Esophagus muscularis mucosa (tissue), 4 donors: ENCODE measurements at places on chromosomes 3 and 15. TPM values are rescaled to one million over a fixed set of nuclear protein-coding genes. Genes with fewer than 3 reads are reported as not detected.

POLQ gene
- total RNA-seq, result 0.13 TPM

CPN2 gene
- not detected for total RNA-seq

GRCh38 chr15:35362195-35362829 is 183.7 kb downstream of the DPH6 start:
- no peaks in the 10 kb centered on the region for H3K36me3 ChIP-seq
- H3K27me3 ChIP-seq, result no peaks in the 10 kb centered on the region
- DNase-seq, result no peak
- no peak overlapping the region for H3K27ac ChIP-seq

- H3K4me1 ChIP-seq, result peaks cover 24% of the 10 kb centered on the region
- no peaks in the 10 kb centered on the region for H3K36me3 ChIP-seq
- peak; percentile 72 for DNase-seq
- no peak overlapping the region for H3K27ac ChIP-seq
- no peak overlapping the region for H3K4me3 ChIP-seq
Observed at GRCh38 chr3:172592898-172593669, 69.9 kb upstream of the TNFSF10 start.

DNA sequence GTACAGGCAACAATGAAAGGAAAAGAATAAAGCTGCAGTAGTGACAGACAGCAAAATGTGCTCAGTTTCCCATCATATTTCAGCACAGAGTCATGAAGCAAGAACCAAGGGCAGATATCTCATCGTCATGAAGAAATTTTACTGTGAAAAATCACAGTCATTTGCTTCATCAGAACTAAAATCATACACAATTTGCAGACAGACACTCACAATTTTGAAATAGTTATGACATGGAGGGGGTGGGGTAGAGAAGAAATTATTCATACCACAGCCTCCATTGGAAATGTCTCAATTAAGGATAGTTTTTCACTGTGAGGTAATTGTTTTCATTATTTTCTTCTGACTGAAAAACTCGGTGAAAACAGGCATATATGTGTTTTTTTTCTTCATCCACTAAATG is 78.8 kb upstream of the CNTN3 start:
- no peak overlapping the region for H3K27ac ChIP-seq
- H3K36me3 ChIP-seq, result no peaks in the 10 kb centered on the region

DNA sequence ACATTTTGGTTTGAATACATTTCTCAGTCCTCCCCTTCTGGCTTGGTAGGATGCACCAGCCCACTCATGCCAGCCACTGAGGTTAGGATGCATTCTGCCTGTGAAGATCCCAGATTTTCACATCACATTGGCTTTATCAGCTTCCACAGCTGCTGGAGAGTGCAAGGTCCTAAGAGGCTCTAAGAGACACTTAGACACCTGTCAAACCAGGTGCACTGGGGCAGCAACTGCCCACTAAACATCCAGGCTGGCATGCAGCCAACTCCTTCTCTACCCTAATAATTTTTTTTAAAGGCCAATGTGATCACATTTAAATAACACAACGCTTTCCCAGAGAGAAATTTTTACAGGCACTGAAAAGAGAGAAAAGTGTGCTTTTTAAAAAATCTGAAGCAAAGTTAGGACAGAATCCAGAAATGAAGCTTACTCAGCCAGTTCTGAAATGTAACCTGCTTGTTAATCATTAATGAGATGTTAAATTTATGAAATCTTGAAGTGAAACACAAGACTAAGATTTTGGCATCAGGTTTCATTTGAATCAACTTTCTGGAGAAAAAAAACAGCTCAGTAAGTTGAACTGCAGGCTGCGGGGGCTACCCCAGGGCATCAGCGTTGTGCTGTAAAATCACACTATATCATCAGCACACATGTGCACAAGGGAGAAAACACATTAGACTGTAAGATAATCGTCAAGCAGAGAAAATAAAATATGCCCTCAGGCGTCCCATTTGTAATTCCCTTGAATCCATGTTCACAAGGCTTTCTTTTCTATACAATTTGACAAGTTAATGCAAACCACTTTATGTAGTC is 312.9 kb downstream of the ZBBX start:
- no peaks in the 10 kb centered on the region for H3K36me3 ChIP-seq
- no peak overlapping the region for H3K27ac ChIP-seq
- no peak overlapping the region for H3K4me3 ChIP-seq
- H3K27me3 ChIP-seq, result no peaks in the 10 kb centered on the region
- DNase-seq, result no peak

DNA sequence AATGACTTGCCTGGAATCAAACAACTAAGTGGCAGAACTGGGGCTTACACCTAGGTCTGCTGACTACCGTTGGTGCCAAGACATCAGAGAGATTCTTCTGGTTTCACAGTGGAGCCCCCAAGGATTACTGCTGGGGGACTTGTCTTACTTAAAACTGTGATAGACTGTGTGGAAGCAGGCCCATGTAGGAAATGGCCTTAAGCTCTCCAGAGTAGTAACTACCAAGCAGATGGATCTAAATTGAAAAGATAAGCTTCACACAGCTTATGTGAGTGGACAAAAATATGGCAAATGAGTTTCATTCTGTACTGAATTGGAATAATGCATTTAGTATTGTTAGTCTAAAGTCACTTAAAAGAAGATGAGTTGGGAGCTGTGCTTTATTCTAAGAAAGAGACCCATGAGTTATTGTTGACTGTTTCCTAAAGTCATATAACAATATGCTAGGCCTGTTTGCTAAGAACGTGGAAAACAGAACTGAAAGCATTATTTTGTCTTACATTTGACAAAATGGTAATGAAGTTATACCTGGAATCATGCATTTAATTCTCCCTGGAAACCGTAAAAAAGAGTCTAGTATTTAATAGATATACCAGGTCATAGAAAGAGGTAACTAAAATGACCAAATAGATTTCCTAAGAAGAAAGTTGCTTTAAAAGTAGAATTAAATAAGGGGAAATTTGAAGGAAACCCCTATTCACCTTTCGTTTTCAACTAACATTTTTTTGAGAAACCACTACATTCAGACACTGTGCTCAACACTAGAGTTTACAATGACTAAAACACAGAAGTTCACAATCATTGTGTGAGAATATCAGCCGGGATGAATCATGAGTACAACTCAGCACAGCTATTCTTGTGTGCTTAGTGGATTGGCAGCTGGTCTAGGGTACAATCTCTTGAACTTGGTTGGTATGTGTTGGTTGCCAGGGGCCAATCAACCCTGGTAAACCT is 13.0 kb upstream of the MAPK6 start:
- no peaks in the 10 kb centered on the region for H3K27me3 ChIP-seq
- no peak overlapping the region for H3K27ac ChIP-seq
- peaks cover under 1% of the 10 kb centered on the region for H3K4me1 ChIP-seq
- H3K36me3 ChIP-seq, result no peaks in the 10 kb centered on the region

- peaks cover 64% of the 10 kb centered on the region for H3K4me1 ChIP-seq
- no peaks in the 10 kb centered on the region for H3K27me3 ChIP-seq
- peak overlapping the region; percentile 42 for H3K27ac ChIP-seq
Observed at GRCh38 chr15:85764649-85765277, 30.0 kb downstream of the KLHL25 start.
